ENCODE measurements at places on chromosomes 11 and 22.

DNA sequence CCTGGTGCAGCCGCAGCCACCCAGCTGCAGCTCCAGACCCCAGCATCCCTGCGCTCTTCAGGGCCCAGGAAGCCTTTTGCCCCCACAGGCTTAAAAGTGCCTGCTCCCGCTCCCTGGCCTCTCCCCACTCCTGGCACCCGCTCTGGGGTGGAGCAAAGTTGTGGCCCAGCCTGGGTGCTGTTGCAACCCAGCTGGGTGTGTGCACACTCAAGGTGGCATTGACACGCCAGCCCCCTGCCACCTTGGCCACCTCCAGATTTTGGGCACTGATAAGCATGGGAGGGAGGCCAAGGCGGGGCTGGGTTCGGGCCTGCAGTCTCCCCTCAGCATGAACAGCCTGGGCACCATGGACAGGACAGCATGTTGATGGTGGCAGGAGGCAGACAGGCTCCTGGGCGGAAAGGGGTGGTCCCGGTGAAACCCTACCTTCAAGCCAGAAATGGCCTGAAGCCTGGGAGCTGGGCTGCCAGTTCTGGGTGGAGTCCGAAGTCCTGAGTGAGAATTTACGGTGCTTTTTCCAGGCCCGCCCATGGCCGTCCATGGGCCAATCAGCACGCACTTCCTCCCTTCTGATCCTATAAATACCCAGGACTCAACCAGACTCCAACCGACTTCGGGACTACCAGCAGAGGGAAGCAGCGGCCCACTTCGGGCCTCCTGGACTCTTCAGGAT is 23.6 kb upstream of the RNASEH2C start:
- peak; percentile 9 for DNase-seq

- no peak for DNase-seq
Observed at GRCh38 chr11:95081412-95081811, 8.2 kb upstream of the ENDOD1 start.

GRCh38 chr11:44383246-44383645 is 73.3 kb upstream of the ALX4 start:
- no peak for DNase-seq

- DNase-seq = no peak
Observed at GRCh38 chr11:114166897-114167323, 107.4 kb downstream of the ZBTB16 start.

DNA sequence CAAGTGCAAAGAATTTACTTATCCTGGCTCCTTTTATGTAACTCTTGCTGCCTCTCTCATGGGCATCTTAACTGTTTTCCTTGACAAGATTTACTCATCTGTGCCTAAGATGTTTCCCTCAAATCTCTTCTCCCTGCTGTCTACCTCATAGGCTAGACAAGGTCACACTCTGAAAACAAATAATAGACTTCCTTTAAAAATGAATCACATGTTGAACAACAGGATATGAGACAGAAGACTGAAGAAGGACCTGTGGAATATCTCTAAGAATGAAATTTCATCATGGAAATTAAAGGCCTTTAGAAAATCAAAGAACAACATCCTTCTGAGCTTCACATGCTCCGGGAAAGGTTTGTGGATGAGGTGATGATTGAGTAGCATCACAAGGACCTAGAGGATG is 6.0 kb upstream of the SCGB2A2 start:
- DNase-seq = no peak

DNA sequence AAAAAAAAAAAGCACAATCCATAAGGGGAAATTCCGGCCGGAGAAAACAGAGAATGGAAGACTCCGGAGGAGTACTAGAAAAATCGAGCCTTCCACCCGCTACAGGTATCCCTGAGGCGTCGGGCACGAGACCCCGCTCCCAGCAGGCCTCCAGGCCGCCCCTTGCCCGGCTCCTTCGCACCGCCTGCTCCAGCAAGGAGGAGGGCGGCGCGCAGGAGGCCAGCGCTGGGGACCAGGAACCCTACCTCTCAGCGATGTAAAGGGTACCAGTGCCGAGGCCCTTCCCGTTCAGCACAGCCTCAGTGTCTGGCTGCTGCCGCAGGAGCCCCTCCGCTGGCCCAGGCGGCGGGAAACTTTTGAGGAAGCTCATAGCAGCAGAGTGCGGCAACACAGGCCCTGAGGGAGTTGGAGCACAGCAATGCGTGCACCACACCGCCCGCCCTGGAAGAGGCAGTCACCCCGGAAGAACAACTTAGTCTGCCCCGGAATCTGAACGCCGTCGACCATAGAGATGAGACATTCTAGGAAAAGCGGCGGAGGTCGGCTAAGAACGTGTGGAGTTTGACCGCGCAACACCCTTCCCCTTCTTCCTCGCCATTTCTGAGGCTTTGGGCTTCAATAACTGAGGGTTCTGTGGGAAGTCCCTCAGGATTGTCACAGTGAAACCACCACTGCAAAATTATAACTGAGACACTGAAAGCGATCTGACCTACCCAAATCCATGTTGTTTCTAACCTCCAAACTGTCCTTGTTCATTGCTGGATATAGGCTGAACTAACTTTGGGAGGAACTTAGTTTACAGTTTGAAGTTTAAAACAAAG is at the start of gene CLNS1A:
Gene CLNS1A, minus strand, starts transcription at position 450 of the 821 bp plus-strand sequence. Its CDS starts 80 bp downstream, at position 370.
- DNase-seq = peak; percentile 74

DNA sequence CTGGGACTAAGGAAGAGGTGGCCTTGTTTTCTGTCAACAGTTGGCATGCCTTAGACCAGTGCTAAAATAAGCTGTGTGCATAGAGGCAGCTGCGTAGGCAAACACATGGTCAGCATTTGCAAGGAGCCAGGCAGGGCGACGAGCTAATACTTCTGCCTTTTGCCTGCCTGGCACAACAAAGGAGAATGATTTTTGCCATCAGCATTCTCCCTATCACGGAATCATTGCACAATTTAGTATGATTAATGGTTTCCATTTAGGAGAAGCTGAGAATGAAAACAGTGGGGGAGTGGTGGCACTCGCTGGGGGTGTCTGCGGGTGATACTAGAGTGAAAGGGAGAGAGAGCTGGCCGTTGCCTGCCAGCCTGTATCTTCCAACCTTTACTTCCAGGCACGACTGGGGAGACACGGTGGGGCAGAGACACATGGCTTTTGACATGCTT is 336.0 kb downstream of the CADM1 start:
- no peak for DNase-seq

GRCh38 chr11:64347193-64347867 is 7.3 kb downstream of the CCDC88B start:
- DNase-seq = no peak

DNA sequence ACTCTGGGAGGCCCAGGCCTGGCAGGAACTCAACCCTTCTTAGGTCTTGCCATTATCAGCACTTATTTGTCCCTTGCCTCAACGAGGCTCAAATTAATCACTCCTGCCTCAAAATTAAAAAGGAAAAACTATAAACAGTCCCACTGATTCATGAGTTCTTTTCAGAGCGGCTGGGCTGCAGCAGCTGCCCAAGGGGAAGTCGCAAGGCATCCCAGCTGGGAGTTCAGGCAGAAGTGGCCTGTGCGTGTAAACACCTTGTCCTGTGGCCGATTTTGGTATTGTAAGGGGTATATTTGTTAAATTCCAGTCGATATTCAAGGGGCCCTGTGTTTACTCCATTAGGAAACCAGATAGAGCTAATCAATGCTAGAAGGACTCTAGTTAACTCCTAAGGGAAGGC is 213.9 kb upstream of the CADM1 start:
- no peak for DNase-seq

DNA sequence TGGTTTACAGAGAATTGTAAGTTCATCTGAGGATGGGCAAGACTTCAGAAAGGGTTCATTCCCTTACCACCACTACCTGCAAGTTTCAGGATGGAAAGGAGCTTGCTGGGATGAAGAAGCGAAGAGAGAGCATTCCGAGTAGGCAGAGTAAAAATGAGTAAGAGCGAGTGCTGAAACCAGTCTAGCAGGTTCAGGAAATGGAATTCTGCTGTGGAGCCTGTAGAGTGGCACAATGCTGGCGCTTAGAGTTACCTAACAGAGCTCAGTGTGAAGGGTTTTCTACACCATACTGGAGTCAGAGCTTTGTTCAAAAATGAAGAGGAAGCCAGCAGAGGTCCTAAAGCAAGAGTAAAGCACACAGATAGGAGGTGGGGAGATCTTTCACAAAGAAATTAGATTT is 179.2 kb upstream of the ZC3H12C start:
- DNase-seq = no peak

DNA sequence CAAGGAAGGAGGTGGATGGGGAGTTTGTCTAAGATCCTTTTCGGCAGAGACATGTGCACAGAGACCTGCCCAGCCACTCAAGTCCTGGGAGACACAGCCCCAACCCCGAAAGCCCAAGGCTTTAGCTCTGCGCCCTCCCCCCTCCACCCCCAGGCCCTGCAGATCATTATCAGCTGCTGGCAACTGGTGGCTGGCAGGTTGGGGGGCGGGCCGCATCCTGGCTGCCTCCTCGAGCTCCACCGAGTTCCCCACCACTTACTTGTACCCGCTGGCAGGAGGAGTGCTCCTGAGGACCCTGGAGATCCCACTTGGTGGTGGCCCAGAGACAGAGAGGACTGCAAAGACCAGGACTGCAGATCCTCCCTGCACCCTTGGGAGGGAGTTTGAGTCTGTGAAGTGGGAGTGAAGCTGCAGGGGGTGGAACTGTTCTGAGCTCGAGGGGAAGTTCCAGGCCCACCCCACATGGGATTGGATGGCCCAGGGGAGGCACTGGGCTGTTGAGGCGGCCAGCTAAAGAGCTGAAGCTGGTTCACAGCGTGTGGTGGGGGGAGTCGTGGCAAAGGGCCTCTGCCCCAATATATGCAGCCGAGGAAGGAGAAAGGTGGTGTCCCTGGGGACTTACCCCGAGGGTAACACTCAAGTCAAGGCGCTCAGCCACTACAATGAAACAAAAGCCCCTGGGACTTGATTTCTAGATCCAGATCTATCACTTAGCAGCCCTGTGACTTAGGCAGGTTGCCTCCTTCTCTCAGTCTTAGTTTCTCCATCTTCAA is 19.9 kb upstream of the CCDC86 start:
- no peak for DNase-seq

- no peak for DNase-seq
Observed at GRCh38 chr22:46826438-46827135, 64.1 kb downstream of the TBC1D22A start.

DNA sequence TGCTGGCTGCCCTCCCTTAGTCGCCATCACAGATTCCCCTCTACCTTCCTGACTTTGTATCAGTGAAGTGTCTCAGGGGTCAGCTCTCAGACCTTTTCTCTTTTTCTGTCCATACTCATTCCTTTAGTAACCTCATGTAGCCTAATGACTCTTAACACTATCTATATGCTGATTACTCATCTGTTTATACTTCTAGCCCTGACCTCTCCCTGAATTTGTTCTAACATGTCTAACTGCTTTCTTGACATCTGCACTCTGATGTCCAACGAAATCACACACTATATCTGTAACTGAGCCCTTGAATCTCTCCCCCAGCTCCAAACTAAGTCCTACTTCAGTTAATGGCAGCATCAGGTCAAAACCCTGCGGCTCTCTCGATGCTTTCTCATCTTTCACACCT is 135.8 kb upstream of the TIMP3 start:
- no peak for DNase-seq

DNA sequence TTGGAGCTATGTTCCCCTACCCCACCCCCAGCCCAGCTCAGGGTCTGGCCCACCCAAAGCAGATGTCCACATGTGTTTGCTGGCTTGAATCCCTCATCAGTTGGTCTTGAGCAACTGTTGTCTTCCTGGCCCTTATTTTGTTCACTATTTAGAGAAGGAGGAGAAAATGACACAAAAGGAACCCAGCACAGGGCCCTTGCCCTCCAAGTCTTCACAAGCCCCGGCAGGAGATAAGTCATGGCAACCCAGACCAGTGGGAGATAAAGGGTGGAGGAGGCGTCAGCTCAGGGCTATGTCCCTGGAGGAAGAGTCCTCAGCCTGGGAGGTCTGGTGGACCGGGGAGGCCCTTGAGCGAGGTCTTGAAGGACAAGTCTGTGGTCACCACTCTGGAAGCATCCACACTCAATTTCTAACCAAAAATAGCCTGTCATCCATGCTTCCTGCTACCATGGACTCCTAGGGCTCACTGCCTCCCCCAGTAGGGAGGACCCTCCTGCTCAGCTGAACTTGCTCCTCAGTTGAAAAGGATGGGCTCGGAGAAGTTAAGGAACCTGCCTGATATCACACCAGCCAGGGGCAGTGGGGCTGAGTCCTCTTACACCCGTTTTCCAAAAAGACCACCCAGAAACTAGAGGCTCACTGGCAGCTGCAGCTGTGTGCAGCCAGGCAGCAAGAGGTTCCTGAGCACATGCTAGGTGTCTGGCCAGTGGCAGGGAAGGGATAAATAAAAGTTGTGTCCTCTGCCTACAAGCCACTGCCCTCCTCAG is 1.8 kb upstream of the RAB3IL1 start:
- no peak for DNase-seq

DNA sequence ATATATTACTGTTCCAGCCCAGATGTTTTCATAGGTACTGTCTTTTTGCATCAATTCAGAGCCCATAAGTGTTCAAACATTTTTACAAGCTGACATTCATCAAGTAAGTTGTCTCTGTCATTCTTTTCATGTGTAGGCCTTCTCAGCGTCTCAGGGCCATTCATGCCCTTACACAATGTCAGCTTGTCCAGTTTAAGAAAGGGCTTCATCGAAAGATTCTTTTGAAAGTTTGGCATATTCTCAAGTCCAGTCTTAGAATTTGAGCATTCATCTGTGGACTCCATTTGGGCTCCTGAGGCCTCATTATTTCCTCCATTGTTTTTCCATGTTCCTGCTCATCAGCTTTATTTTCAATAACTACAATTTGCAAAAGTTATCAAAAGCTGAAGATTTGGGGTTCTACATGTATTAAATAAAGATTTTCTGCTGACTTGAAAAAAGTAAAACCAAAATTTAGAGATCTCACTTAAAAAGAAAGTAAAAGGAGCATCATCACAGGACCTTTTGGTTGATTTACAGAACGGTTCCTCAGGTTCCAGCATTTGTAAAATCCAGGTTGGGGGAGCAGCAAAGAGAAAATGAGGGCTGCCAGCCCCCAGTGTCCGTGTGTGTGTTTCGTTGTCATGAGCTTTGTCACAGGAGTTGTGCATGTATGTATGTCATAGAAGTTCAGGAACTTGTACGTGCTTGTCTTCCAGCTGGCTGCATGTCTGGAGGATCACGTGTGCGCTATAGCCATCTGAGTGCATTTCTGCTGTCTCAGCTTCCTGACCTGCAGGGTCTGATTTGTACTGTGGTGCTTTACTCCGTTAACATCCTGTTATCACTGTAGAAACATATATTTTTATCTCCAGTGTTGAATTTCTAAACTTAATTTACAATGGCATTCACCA is 15.6 kb downstream of the MOV10L1 start:
- no peak for DNase-seq

DNA sequence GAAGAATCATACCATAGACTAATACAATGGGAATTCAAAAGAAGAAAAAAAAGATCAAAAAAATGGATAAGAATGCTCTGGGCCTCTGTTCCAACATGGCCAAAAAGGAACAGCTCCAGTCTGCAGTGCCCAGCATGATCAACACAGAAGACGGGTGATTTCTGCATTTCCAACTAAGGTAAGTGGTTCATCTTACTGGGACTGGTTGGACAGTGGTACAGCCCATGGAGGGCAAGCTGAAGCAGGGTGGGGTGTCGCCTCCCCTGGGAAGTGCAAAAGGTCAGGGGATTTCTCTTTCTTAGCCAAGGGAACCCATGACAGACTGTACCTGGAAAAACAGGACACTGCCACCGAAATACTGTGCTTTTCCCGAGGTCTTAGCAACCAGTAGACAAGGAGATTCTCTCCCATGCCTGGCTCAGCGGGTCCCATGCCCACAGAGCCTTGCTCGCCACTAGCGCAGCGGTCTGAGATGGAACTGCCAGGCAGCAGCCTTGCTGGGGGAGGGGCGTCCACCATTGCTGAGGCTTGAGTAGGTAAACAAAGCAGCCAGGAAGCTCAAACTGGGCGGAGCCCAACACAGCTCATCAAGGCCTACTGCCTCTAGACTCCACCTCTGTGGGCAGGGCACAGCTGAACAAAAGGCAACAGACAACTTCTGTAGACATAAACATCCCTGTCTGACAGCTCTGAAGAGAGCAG is 428.4 kb downstream of the MN1 start:
- no peak for DNase-seq

All from stimulated activated CD4-positive, alpha-beta T cell treated with anti-CD3 and anti-CD28 coated beads, Interleukin-2, amount 100 ng/mL, for 48 hours (primary cell).